ENCODE measurements at places on chromosomes 11 and 22.

GRCh38 chr11:66686100-66686785 is 8.6 kb upstream of the RBM4B start:
- no peak for DNase-seq

DNA sequence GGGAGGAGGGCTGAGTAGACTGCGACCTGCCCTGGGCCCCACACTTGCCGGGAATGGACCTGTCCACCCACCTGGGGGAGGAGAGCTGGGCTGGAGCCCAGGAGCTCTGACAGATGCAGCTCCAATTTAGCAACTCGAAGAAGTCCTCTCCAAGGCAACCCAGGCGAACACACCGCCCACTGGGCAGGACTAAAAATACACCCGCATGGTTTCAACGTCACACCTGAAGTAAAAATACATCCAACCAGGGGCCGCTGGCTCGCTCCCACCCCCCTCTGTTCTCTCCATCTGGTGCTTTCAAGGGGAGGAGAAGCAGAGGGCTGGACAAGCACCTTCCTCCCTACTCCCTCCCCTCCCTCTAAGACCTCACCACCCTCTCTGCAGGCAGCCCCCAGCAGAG is 119.9 kb downstream of the FEZ1 start:
- peak; percentile 7 for DNase-seq

DNA sequence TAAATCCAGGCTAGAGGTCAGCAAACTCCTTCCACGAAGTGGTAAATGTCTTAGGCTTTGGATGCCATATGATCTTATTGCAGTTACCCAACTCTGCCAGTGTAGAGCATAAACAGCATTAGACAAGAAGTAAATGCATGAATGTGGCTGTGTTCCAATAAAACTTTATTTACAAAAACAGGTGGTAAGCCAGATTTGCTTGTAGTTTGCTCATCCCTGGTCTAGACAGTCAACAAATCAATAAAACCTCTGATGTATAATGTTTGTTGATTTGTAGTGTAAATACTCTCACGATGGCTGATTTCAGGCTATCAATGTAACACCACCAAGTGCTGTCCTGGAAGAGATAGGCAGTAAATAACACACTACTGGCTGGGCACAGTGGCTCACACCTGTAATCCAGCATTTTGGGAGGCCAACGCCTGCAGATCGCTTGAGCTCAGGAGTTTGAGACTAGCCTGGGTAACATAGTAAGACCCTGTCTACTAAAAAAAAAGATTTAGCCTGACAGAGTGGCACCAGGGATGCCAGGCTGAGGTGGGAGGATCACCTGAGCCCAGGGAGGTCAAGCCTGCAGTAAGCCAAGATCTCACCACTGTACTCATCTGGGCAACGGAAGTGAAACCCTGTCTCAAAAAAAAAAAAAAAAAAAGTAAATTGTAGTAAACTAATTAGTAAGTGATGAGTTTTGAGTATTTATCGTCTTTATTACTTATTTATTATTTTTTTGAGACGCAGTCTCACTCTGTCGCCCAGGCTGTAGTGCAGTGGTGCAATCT is 6.9 kb upstream of the CATSPER1 start:
- no peak for DNase-seq

DNA sequence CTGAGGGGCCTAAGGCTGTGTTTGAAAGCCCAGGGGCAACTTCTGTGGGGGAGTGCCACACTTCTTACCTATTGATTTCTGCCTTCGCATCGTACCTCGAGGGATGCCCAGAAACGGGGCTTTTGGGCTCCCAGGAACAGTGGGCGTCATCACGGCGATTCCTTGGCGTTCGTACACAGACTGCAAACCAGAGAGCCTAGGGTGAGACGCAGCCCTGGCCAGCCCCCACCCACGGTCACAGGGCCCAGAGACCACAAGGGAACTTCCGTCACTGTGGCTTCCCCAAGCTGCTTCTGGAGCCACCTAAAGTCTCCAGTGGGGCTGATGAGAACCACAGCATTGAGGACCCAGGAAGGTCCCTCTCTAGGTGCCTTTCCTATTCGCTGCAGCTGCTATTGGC is 91.9 kb downstream of the CTTN start:
- DNase-seq: no peak

DNA sequence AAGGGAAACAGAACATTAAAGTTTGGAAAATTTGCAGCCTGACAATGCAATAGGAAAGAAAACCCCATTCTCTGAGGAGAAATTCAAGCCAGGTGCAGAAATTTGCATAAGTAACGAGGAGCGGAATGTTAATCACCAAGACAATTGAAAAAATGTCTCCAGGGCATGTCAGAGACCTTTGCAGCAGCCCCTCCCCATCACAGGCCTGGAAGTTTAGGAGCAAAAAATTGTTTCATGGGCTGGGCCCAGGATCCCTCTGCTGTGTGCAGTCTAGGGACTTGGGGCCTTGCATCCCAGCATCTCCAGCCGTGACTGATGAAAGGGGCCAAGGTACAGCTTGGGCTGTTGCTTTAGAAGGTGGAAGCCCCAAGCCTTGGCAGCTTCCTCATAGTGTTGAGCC is 780.2 kb downstream of the LRRC4C start:
- no peak for DNase-seq

All from astrocyte of the spinal cord (primary cell).